ENCODE measurements at places on chromosomes 3 and 15. TPM values are rescaled to one million over a fixed set of nuclear protein-coding genes. Genes with fewer than 3 reads are reported as not detected.

- H3K36me3 ChIP-seq: no peaks in the 10 kb centered on the region
- H3K27me3 ChIP-seq: no peaks in the 10 kb centered on the region
- DNase-seq: no peak
- H3K4me1 ChIP-seq: no peaks in the 10 kb centered on the region
- no peak overlapping the region for H3K27ac ChIP-seq
These were observed 75.1 kb upstream of the PHLDB2 start for GRCh38 chr3:111784001-111784400.

The FMN1 gene
- total RNA-seq: 8.9 TPM

DNA sequence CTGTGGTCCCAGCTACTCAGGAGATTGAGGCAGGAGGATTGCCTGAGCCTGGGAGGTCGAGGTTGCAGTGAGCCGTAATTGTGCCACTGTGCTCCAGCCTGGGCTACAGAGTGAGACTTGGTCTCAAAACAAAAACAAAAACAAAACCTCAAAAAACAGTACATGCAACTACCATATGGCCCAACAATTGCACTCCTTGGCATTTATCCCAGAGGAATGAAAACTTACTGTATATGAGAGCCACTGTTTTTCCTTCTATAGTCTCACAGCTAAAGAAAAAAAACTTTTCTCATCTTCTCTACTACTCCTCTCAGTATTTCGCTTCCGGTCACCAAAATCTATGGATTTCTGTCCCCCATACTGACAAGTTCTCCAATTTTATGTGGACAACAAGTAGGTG lies 84.3 kb downstream of the FLNB start:
- no peak for DNase-seq
- H3K27ac ChIP-seq: no peak overlapping the region
- H3K4me1 ChIP-seq: no peaks in the 10 kb centered on the region

The CIB2 gene
- 1.2 TPM for total RNA-seq

The SLC28A1 gene
- total RNA-seq: not detected

The SEMA5B gene
- total RNA-seq: not detected

- no peak for DNase-seq
- no peak overlapping the region for H3K27ac ChIP-seq
- no peak overlapping the region for H3K4me3 ChIP-seq
- no peaks in the 10 kb centered on the region for H3K4me1 ChIP-seq
These were observed 568.2 kb upstream of the CCDC54 start for GRCh38 chr3:106809041-106809440.

The TUSC7 gene
- total RNA-seq: not detected

The CCDC54 gene
- total RNA-seq: not detected

The PPARG gene
- total RNA-seq: 0.64 TPM

The PLAAT1 gene
- total RNA-seq: not detected

The ATP13A5 gene
- total RNA-seq: not detected

The GATM gene
- 1.0 TPM for total RNA-seq

DNA sequence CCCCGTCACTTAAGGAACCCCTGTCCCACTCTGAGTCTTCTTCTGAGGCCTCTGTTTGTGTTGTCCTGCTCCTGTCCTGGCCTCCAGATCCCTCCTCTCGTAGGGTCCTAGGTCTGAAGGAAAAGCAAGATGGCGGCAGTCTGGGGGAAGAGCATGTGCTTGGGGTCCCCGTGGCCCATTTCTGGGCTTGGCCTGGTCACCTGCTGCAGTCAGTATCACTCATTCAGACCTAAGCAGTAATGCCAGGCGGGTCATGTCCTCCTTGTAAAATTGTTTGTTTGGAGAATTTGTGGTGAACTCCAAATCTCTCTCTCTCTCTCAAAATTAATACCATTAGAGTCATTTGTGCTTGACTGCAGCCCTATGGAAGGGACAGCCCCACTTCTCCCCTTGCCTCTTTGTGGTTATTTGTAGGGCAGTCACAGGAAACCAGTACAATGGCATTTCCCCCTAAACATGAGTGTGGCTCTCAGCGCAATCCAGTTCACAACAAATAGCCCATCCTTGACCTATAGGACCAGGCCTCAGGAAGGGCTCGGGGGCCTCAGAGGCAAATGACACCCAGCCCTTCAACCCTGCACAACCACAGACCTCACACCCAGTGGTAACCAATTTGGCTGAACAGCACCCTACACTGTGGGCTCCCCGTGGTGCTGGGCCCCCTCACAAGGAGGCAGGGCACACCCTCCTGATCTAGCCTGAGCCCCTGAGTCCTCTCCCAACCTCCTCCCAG lies 173.5 kb downstream of the OR4M2 start:
- peak; percentile 64 for DNase-seq
- no peaks in the 10 kb centered on the region for H3K36me3 ChIP-seq
- H3K27me3 ChIP-seq: no peaks in the 10 kb centered on the region
- H3K4me3 ChIP-seq: peak overlapping the region; percentile 48

The BRPF1 gene
- 41.2 TPM for total RNA-seq

The CRABP1 gene
- total RNA-seq: not detected

DNA sequence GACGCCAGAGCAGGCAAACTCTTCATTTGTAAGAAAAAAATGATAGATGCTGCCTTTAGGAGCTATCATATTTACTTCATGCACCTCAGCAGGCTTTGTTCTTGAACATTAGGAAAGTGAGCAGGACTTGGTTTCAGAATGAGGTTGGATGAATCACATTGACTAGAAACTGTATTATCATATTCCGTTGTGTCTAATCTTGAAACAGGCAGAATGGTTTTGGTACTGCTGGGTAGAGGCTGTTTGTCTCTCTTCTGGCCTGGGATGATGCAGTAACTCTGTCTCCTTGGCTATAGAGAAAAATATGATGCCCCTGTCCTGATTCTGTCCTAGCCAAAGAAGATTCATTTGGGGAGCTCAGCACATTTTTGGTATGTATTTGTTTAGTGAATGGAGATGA lies 344.2 kb upstream of the GRM7 start:
- no peak overlapping the region for H3K4me3 ChIP-seq
- no peak overlapping the region for H3K27ac ChIP-seq
- H3K27me3 ChIP-seq: no peaks in the 10 kb centered on the region
- H3K4me1 ChIP-seq: no peaks in the 10 kb centered on the region
- DNase-seq: no peak
- no peaks in the 10 kb centered on the region for H3K36me3 ChIP-seq

- no peak overlapping the region for H3K4me3 ChIP-seq
- H3K36me3 ChIP-seq: no peaks in the 10 kb centered on the region
- no peaks in the 10 kb centered on the region for H3K4me1 ChIP-seq
- H3K27me3 ChIP-seq: no peaks in the 10 kb centered on the region
- DNase-seq: no peak
These were observed 84.8 kb upstream of the LINGO1 start for GRCh38 chr15:77717333-77717990.

DNA sequence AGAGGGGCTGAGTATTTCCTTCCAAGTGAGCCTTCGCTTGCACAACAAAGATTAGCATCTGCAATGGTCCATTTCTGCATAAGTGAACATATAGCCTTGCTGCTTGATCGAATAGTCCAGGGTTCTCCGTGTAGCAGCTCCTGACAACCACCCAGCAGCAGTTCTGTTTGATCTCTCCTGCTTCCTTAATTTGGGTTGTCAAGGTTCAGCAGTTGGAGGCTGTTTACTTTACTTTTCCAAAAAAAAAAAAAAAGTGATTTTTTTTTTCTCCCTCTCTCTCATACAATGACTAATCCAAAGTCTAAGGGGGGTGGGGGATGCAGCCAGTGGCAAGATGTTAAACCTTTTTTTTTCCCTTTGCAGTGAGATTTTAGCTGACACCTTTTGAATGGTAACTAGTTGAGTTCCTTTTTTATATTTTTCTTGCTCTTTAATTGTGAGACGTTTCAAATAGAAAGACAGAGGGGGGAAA lies 3.6 kb downstream of the FOXP1 start:
- H3K27me3 ChIP-seq: no peaks in the 10 kb centered on the region
- DNase-seq: no peak
- H3K36me3 ChIP-seq: no peaks in the 10 kb centered on the region
- no peak overlapping the region for H3K27ac ChIP-seq

- no peak overlapping the region for H3K27ac ChIP-seq
- H3K4me3 ChIP-seq: no peak overlapping the region
- no peak for DNase-seq
These were observed 86.5 kb downstream of the TBC1D2B start for GRCh38 chr15:77991029-77991406.

- no peaks in the 10 kb centered on the region for H3K27me3 ChIP-seq
- no peaks in the 10 kb centered on the region for H3K36me3 ChIP-seq
- H3K4me1 ChIP-seq: no peaks in the 10 kb centered on the region
- DNase-seq: no peak
- no peak overlapping the region for H3K4me3 ChIP-seq
These were observed 497.9 kb downstream of the IGSF11 start for GRCh38 chr3:118536764-118537163.

The CCDC33 gene
- not detected for total RNA-seq

The CEMIP gene
- 0.10 TPM for total RNA-seq

All from CD4-positive, CD25-positive, alpha-beta regulatory T cell (primary cell).